ENCODE measurements at places on chromosomes 7 and 10.

- DNase-seq: no peak
Observed at GRCh38 chr10:54434782-54435181, 366.2 kb downstream of the PCDH15 start.

GRCh38 chr10:91558473-91558872 lies 74.4 kb downstream of the PPP1R3C start:
- no peak for DNase-seq

DNA sequence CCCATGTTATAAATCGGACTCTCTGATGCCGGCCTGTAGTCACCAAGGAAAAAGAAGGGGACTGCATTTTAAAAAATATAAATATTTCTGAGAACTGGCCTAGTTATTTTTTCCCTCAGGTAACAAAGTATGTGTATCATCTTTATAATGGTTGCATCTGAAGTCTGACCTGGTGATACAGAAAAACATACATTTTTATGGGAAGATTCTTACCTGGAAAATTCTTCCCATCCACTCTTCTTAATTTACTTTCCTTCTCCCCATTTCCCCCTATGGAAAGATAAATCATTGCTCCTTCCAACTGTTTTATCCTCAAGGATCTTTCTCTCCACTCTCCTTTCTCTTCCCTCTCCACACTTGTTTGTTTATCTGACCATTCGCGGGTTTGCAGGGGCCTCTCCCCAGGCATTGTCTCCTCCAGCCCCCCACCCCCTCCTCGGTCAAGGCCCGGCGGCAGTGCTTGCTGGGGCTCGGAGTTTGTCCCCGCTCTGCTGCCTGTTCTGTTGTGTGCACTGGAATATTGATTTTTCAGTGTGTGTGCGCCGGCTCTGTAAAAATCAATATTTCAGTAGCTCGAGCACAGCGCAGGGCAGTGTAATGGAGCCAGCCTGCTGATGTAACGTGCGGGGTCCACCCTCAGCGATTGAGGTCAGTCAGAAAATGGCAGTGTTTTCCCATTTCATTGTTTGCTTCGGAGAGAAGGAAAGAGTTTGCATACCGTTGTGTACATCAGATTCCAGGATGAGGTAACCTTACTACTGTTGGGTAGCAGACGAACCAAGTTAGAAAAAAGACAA lies 199.5 kb upstream of the NFE2L3 start:
- no peak for DNase-seq

GRCh38 chr10:115951242-115951641 lies 321.8 kb downstream of the GFRA1 start:
- no peak for DNase-seq

- DNase-seq: no peak
Observed at GRCh38 chr10:61605221-61605620, 57.5 kb upstream of the CABCOCO1 start.

GRCh38 chr7:18521945-18522566 lies 26.5 kb downstream of the HDAC9 start:
- DNase-seq: no peak

DNA sequence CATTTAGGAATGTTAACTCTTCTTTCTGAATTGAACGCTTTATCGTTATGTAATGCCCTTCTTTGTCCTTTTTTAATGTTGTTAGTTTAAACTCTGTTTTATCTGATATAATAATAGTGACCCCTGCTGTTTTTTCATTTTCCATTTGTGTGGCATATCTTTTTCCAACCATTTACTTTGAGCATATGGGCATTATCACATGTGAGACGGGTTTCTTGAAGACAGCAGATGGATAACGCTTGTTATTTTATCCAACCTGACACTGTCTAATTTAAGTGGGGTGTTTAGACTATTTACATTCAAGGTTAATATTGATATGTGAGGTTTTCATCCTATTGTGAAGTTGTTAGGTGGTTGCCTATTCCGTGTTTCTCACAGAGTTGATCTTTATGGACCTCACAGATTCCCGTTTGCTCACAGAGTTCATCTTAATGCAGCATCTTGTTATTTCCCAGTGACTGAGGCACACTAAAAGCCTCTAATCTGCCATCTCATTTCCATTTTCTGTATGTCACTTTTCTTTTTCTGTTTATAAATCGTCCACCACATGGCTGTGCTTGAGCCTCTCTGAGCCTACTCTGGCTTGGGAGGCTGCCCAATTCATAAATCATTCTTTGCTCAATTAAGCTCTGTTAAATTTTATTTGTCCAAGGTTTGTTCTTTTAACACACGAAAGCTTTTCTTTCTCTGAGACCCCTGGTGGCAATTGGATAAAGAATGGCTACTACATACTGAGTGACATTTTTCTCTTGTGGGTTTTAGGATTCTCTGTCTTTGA lies 286.2 kb downstream of the HTR7 start:
- no peak for DNase-seq

DNA sequence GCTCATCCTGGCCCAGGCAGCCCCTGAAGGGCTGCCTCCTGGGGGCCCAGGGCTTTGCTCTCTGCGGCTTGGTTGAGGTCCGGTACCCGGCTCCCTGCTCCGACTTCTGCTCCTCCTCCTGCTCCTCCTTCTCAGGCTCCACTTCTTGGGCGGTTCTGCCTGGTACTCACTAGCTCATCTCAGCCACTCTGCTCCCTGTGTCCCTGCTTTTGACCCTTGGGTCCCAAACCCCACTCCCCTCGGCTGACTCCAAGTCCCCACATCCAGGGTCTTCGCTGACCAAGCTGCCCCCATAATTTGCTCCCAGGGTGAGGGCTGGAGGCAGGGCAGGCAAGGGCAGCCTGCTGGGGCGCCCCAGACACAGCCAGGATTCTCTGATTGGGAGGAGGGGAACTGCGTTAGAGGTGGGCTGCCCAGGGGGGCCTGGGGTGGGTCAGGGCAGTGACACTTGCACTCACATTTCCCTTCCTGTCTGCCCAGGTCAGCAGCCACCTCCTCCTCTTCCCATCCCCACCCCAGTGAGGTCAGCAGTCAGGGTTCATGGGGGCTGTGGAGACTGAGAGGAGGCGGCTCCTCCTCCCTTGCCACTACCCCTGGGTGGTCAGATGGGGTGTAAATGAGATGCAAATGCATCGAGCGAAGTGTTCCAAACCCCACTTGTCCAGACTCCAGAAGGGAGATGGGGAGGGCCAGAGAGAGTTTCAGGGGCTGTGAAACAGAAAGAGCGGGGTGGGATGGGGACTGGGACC lies 2.2 kb downstream of the SMARCD3 start:
- no peak for DNase-seq

GRCh38 chr10:58350619-58351323 lies 16.0 kb downstream of the UBE2D1 start:
- no peak for DNase-seq

DNA sequence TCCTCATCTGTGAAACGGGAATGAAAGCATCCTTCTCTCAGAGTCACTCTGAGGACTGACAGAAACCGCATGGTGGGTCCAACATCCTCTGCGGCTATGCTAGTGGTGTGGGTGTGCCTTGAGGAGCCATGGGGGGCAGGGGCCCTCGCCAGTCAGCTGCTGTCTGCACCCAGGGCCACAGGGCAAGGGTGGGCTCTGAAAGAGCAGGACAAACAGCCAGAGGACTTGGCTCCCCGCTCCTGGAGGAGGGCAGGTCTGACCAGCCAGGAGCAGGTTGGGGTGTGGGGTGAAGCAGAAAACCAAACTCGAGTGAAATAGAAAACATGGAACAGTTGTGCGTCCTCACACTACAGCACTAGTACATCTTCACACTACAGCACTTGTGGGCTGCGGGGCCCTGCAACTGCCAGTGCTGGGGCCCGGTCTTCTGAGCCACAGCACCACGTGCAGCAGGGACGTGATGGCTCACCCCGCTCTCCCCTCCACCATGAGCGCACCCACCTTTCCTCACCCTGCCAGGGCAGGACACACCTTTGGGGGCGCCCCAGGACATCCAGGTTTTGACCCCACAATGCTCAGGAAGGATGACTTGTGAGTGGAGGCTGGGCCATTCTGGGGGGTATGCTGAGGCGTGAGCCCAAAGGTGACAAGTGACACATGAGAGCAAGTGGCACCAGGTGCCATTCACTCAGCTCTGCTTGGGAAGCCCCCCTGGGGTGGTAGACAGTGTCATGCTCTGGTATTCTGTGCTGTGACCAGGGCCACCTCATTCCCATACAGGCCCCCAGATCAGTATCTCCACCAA lies 96.1 kb upstream of the RET start:
- no peak for DNase-seq

- DNase-seq: no peak
Observed at GRCh38 chr10:71622154-71622526, 97.4 kb downstream of the C10orf105 start.

DNA sequence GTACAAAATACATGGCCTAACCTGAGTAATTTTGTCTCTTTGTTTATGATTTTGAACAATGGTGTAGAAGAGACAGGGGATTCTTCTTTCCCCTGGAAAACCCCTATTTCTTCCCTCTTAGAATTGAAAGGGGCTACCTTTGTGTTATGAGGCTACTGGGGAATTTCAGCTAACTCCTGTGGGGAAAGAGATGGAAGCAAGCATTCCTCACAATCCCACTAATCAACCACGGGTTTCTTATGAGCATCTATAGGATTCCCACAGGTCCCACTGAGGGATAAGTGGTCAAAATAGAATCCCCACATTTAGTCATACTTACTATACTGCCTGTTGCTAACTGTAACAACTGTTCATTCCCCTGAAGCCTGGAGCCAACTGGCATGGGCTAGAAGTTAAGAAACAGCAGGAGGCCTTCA lies 32.2 kb upstream of the ITGB8 start:
- no peak for DNase-seq

DNA sequence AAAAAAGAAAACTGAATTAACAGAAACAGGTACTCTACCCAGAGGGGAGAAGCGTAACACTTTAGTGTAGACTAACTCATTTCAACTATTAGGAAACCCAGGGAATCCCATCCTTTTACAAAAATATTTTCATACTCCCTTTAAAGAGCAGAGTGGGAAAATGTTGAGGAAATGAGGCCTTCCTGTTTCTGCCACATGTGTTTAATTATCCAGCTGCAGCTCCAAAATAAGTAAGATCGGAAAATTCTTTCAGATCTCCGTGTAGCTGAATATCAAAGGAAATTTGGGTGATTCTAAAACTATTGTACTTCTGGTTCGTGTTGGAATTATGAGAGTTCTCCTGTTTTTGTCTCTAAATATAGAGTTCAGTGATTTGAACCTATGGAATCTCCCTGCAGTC lies 58.0 kb upstream of the CAV2 start:
- DNase-seq: no peak

DNA sequence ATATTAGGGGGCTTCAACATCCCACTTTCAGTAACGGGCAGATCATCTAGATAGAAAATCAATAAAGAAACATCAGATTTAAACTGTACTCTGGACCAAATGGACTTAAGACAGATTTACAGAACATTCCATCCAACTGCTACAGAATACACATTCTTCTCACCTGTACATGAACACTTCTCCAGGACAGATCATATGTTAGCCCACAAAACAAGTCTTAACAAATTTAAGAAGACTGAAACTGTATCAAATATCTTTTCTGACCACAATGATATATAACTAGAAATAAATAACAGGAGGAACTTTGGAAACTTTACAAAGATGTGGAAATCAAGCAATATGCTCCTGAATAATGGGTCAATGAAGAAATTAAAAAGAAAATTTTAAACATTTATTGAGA lies 86.7 kb downstream of the MICU1 start:
- no peak for DNase-seq

DNA sequence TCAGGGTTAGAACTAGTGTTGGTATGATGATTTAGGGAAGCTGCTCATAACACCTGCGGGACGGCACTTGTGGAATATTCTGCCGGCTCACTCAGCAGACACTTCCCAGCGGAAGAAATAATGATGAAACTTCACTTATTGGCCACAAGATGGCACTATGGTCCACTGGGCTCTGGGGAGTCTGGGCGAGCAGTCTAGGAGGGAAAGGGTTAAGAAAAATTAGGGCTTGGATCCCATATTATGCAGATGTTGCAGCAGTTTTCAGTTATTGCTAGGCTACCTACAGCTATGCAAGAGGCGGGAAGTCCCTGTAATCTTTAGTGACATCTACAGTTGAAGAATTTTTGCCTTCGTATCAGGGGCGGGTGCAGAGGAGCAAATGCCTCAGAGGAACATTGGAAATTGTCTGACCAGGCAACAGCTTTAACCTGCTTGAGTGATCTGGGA lies 238.7 kb upstream of the PRSS58 start:
- DNase-seq: no peak

DNA sequence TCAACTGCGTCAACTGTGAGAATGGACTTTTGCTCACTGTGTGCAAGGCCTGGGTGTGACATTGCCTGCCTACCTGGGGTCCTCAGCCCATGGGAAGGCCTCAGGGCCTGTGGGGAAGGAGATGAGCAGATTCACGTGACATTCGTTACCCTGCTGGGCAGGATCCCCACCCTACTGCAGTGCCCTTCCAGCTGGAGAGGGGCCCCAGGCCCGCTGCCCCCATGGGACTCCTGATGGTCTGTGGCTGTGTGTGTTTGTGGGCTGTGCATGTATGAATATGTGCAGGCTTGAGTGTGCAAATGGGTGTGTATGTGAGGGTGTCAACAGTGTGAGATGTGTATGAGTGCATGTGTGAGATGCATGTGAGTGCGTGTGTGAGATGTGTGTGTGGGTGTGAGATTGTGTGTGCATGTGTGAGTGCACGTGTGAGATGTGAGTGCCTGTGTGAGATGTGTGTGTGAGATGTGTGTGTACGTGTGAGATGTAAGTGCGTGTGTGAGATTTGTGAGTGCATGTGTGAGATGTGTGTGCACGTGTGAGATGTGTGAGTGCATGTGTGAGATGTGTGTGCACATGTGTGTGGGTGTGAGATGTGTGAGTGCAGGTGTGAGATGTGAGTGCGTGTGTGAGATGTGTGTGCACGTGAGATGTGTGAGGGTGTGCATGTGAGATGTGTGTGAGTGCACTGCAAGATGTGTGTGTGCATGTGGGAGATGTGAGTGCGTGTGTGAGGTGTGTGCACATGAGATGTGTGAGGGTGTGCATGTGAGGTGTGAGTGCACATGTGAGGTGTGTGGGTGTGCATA lies 29.7 kb downstream of the PPIF start:
- DNase-seq: no peak

DNA sequence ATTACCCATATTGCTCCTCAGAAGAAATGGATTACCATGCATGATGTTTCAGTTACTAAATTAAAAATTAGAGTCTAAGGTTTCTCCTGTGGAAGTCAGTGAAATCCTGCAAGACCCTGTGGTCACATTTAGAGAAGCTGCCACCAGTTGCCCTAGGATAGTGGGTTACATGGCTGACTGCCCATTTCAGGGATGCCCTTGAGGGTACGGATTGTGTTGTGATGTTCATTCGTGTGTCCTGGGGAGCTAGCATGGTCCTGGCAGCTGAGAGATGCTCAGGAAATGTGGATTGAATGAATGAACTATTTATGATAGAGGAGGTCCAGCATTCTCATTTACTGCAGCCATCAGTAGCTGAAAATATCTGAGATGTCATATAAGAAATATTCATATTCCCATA lies 55.1 kb downstream of the TMEM178B start:
- no peak for DNase-seq

DNA sequence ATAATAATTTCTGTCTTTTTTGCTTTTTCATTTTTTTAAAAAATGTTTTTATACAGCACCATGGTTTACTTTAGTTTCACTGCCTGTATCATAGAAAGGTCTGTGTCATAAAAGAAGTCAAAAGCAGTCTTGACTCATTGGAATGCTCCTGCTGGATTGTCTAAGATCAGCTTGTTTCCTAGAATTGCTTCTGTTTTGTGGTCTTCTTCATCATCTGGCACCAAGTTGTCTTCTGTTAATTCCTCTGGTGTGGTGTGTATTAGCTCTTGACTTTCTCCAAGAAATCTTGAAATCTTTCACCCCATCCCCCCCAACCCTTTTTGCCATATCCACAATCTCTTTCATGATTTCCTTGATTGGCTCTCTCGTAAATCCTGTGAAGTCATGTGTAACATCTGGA lies 250.3 kb upstream of the CXCL12 start:
- no peak for DNase-seq

All from esophagus squamous epithelium (tissue), 5 donors.